ENCODE measurements at places on chromosomes 4 and X.

- no peak for DNase-seq
Measured at GRCh38 chrX:1427756-1428155, 25.0 kb downstream of the ASMTL start.

DNA sequence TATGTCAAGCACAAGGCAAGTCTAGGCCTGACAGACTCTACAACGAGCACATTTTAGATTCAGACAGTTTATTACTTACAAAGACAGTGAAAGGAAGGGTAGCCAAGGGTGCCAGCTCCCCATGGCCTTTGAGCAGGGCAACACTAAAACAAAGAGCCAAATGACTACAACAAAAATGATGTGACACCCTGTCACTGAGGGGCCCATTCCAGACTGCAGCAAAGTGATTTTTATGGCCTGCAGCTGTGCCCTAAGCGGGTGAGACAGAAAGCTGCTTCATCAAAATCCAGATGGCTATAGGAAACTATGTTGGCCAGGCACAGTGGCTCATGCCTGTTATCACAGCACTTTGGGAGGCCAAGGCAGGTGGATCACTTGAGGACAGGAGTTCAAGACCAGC lies 13.4 kb upstream of the RP2 start:
- DNase-seq: no peak

- no peak for DNase-seq
Measured at GRCh38 chr4:4693258-4693657, 151.4 kb upstream of the STX18 start.

DNA sequence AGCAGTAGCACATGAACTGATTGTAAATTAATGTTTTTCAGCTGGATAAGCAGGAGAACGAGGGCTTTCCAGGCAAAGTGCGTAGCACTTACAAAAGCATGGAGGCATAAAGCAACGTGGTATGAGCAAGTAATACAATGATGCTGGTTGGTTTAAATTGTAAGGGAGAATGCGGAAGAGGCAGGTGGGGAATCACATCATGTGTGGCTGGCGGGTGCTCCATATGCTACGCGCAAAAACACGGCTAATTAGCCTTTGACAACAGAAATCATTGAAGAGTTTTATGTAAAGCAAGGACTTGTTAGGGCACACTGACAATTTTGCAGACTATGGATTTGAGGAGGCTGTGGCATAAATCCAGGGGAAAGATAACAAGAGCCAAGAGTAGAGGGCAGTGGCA lies 14.6 kb downstream of the SYTL4 start:
- DNase-seq: no peak

GRCh38 chr4:112290341-112290740 lies 4.6 kb upstream of the TIFA start:
- DNase-seq: no peak

DNA sequence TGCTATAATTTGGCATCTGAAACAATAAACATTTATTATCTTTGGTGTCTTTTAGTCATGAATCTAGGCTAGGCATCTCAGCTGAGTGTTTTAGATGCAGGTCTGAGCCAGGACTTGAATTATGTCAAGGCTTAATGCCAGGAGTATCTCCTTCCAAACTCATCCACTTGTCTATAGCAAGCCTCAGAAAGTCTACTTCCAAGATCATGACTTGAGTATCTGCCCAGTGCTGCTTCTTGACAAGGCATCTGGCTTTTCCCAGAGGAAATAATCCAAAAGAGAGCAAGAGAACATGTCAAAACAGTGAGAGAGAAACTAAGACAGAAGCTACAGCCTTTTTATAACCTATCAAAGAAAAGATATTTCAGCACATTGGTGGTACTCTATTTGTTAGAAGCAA lies 1052.1 kb upstream of the PCDH10 start:
- DNase-seq: no peak

- DNase-seq: no peak
Measured at GRCh38 chr4:112377594-112378242, 80.5 kb downstream of the ALPK1 start.

GRCh38 chrX:71996136-71996535 lies 85.5 kb downstream of the NHSL2 start:
- DNase-seq: no peak

Data from fibroblast of skin of scalp (primary cell).